ENCODE measurements at places on chromosomes 6 and 20.

DNA sequence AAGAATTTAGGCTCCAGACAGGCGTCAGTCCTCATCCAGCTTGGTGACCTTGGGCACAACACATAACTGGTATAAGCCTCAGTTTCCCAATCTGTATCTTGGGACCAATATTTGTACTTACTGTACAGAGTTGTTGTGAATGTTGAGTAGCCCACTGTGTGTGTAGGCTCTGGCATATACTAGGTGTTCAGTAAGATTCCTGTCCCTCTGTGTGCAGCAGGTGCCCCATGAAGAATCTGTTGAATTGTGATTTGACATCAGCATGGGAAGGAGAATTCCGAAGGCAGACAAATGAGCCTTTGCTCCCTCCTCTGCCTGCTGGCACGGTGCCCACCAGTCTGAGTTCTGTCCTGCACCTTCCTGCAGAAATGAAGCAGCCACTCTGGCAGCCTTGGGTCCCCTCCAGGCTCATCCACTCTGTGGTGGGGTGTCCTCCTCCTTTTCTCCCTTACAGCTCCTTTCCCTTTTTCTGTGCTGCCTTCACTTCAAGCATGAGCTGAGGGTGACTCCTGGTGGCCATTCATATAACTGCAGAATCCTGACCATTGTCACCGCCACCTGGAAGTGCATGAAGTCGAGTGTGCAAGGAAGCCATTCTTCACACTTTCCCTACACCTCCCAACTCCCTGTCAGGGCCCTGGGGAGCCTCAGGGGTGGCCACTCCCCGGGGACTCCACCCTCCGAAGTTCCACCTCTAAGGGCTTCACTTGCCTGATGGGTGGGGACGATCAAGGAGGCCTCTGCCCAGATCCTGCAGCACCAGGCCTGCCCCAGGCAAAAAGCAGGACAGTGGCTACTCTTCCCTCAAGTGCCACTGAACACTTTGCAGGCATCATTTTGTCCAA lies 48.2 kb downstream of the MRPL14 start:
- peak; percentile 61 for DNase-seq

DNA sequence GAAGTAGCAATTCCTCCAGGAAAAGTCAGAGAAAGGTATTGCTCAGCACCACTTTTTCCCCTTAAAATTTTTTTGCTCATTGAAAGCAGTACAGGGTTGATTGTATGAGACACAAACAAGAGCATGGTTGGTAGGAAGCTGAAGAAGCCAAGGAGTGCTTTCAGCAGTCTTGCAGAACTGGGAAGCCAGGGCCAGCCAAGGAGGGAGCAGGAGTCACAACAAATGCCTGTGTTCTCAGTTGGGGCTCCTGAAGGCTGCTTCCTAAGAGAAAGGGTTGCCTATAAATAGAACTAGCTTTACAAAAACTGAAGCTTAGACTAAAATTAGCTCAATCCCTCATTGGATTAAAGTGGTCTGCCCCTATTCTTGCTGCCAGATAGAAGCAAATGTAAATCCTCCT lies 3.3 kb upstream of the THEMIS start:
- DNase-seq: no peak

DNA sequence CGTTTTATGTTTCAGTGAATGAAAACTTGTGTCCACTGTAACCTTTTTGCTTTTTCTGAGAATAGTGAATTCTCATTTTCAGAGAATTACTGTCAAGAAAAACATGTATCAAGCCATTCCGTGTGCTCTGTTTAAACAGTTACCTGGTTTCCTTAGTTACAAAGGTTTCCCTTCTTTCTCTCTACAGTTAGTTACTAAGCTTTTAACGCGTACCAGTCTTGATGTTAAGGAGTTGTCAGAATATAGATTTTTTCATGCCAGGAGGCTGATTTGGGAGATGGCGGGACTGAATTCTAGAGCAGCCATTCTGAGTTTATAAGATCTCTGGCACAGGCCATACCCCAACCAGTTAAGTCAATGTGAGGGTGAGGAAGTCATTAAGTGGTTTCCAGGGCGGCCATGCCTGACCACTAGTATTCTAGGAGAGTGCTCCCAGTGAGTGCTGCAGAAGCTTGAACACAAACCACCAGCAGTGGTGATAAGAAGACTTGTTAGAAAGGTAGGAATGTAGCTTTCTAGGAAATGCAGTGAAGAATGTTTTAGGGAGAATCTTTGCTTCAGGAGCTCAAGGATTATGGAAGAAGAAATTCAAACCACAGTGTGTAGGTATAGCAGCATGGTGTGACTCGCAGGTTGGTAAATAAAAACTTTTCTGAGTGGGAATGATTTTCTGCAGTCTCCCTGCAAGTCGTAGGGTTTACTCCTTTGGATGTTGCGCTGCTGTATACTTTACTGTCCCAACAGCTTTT lies 112.9 kb downstream of the JARID2 start:
- DNase-seq: no peak

DNA sequence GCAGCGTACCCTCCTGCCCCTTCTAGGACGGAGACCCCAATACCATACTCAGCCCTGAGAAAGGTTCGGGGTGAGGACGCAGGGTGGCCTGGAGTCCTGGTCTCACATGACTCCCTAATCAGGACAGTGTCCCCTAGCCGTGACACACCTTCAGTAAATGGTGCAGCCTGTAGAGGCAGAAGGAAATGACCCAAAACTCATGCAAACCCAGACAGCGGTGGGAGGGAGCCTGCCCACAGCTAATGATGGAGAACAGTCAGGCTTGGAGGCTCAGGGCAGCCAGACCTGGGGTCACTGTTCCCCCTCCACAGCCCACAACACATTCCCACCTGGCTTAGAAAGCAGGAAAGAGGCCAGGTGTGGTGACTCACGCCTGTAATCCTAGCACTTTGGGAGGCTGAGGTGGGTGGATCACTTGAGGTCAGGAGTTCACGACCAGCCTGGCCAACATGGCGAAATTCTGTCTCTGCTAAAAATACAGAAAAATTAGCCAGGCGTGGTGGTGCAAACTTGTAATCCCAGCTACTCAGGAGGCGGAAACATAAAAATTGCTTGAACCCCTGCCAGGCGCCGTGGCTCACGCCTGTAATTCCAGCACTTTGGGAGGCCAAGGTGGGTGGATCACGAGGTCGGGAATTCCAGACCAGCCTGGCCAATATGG lies 8.8 kb upstream of the HMGA1 start:
- no peak for DNase-seq

GRCh38 chr6:150684161-150684560 lies 84.5 kb downstream of the PLEKHG1 start:
- DNase-seq: no peak

GRCh38 chr20:47365023-47365764 lies 8.7 kb upstream of the ZMYND8 start:
- no peak for DNase-seq

DNA sequence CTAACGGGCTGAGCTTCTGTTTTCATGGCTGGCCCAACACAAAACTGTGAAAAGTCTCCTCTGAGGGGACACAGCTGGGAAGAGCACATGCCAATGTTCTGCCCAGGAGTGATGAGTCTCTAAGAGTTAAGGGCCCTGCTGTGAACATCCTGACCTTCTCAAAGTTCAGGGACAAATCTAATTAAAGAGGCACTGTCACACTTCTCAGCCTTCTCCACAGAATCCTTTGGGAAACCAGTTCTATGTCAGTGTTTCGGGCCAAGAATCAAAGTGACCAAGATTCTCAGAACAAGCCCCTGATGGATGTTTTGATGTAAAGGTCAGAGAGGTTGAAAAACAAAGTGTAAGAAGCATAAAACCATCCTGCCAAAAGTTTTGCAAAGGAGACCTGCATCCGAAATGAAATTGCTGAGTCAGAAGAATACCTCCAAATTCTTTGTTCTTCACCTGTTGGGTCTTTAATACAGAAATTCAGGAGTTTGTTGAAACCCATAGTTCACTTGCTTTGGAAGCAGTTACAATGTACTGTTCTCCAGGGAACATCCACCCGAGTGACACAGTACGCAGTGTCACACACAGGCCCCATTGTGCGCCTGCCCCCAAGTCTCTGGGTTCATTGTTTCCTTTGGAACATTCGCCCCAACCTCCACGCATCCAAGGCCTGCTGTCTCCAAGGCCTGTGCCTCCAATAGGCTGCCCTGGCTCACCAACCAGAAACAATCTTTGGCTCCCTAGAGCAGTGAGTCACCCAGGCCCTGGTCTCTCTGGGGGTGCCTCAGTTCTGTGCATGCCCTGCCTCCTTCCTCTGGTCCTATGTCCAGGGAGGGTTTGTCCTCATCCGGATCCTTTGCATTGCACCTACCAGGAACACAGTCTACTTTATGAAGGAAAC lies 65.5 kb upstream of the QKI start:
- DNase-seq: no peak

DNA sequence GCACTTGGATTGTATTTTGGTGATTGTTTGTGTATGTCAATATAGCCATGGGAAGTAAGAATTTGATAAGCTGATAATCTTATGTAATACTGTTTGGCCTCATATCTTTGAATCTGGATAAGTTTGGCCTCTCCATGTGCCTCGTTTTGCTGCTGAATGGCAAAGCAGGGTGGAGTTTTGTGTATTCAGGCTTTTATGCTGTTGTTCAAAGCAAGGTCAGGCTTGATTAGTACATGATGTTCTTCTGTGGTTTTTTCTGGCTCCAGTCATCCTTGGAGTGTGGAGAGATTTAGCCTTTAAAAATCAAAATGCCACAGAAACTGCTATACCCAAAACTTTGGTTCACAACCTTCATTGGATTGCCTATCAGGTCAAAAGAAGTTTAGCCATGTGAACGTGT lies 728.9 kb upstream of the GJE1 start:
- DNase-seq: no peak

All from stimulated activated CD4-positive, alpha-beta T cell treated with anti-CD3 and anti-CD28 coated beads, Interleukin-4, amount 100 ng/mL, for 48 hours (primary cell).